ENCODE measurements at places on chromosomes 1 and 21.

GRCh38 chr1:10353282-10353681, 45.6 kb upstream of the PGD start:
- no peak for DNase-seq

DNA sequence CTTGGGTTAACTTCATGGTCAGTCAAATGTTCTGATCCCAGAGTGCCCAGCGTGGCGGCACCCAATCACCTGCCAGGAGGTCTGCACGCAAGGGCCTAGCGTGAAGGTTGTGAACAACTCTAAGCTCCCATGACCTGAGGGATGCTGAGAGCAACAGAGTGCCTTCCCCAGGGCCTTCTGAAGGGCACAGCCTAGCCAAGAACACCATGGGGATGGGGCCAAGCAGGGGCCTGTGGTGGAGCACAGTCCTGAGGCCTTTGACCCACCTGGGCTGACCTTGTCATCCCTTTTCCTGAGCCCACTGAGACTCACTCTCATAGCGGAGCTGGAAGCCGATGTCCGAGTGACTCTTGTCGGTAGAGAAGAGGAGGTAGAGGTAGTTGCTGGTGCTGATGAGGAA, 138.8 kb upstream of the HMGB4 start:
- no peak for DNase-seq

DNA sequence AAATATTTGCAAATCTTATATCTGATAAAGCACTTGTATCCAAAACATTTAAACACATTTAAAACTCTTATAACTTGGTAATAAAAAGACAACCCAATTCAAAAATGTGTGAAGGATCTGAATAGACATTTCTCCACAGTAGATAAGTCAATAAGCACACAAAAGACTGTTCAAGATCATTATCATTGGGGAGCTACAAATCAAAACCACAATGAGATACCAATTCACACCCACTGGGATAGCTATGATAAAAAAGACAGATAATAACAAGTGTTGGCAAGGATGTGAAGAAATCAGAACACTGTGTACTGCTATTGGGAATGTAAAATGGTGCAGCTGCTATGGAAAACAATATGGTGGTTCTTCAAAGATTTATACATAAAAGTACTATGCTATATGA, 5.1 kb upstream of the LIN9 start:
- no peak for DNase-seq

GRCh38 chr1:186569856-186570255, 108.9 kb upstream of the PDC start:
- DNase-seq, result no peak

GRCh38 chr1:61004262-61005003, 77.9 kb upstream of the NFIA start:
- no peak for DNase-seq

DNA sequence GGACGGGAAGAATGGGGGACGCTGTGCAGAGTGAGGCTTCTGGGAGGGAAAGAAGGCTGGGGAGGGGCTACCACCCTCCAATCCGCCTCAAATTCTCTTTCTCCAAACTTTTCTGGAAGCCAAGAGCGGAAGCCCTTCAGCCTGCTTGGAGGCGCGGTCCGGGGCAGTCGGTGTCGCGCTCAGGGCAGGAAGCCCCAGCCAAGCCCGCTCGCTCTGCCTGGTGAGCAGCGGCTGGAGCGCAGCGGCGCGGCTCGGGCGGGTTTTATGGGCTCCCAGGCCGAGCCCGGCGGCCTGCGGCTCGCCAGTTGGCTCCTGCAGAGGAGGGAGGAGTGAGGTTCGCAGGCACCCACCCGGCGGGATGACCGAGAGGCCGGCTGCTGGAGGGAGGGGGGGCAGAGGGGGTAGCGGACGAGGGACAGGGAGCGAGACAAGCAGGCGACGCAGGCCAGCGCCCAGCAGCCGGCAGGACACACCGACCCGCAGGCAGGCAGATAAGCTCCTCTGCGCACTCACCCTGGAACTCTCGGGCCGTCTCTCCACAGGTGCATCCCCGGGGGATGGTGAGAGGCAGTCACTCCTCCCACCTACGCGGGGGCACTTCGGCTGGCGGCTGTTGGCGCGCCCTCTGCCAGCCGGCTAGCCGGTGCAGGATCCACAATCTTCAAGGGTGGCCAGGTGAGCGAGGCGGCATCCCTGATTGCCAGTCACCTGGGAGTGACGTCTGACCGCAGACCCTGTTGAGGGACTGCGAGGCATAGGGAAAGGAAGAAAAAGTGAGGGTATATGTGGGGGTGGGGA, at the start of gene AVPR1B:
Gene AVPR1B (minus strand): TSS at position 238 of the 798 bp plus-strand sequence. CDS start 498 bp downstream, outside the sequence.
- DNase-seq, result peak; percentile 71

- DNase-seq, result no peak
These were observed 3.0 kb downstream of the TIMM17A start for GRCh38 chr1:201958348-201958747.

DNA sequence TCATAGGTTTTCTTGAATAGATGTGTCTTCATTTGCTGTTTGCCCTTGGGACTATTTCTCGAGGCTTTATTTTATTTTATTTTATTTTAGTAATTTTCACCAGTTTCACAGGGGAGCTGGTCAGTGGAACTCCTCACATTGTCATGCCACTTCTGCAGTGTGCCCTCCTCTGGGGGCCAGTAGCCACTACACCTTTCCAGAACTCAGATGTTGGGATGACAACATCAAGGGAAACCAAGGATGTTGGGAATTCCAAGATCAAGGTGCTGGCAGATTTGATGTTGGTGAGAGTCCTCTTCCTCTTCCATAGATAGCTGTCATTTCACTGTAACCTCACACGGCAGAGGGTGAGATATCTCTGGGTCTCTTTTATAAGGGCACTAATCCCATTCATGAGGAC, 35.5 kb downstream of the SLC26A9 start:
- DNase-seq, result no peak

Measured in upper lobe of right lung (tissue), 1 donor.